ENCODE measurements at places on chromosomes 5 and 9. TPM values are rescaled to one million over a fixed set of nuclear protein-coding genes. Genes with fewer than 3 reads are reported as not detected.

- no peak for DNase-seq
Observed at GRCh38 chr5:179596421-179596820, 27.1 kb downstream of the HNRNPH1 start.

- DNase-seq, result no peak
Observed at GRCh38 chr9:77304543-77304942, 127.2 kb downstream of the VPS13A start.

DNA sequence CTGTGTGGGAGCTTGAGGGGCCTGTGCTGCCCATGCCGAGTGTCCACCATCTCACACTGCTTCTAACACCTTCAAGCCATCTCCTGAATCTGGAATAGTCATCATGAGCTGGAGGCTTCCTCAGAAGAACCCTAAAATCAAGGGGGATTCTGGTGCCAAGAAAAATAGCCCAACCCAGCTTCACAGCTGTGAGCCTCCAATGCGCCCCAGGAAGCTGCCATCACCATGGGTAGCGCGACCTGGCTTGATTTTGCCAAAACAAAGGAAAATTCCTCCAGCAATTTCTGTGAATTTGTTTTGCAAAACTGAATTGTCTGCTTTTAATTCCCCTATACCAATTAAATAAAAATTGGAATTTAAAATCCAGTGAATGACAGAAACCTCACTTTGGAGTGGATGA lies 6.2 kb upstream of the TIFAB start:
- no peak for DNase-seq

- no peak for DNase-seq
Observed at GRCh38 chr9:20478786-20479185, 143.5 kb downstream of the MLLT3 start.

ZNF300 gene
- total RNA-seq, result 2.8 TPM

GPR150 gene
- 0.52 TPM for total RNA-seq

SPINK4 gene
- not detected for total RNA-seq

PCDHA13 gene
- not detected for total RNA-seq

CTNND2 gene
- total RNA-seq, result not detected

SPINK13 gene
- not detected for total RNA-seq

MRRF gene
- total RNA-seq, result 84.0 TPM

Data from activated naive CD8-positive, alpha-beta T cell treated with anti-CD3 and anti-CD28 coated beads for 36 hours (primary cell).